ENCODE measurements at places on chromosomes 6 and 20. TPM values are rescaled to one million over a fixed set of nuclear protein-coding genes. Genes with fewer than 3 reads are reported as not detected.

The OR2B2 gene
- not detected for total RNA-seq

The COL9A3 gene
- total RNA-seq = 0.28 TPM

The OR12D3 gene
- total RNA-seq = not detected

The PHACTR1 gene
- not detected for total RNA-seq

The SYTL3 gene
- total RNA-seq = 3.6 TPM

The SLC17A2 gene
- total RNA-seq = not detected

The POPDC3 gene
- total RNA-seq = 25.8 TPM

The PLG gene
- not detected for total RNA-seq

The MCHR2 gene
- total RNA-seq = not detected

The GRM1 gene
- total RNA-seq = not detected

The SAMD3 gene
- total RNA-seq = 3.1 TPM

The C6orf15 gene
- total RNA-seq = not detected

The SEL1L2 gene
- total RNA-seq = not detected

The CFAP206 gene
- 0.28 TPM for total RNA-seq

The BCAS4 gene
- total RNA-seq = 47.5 TPM

The DZANK1 gene
- total RNA-seq = 0.83 TPM

The RBPJL gene
- not detected for total RNA-seq

The CHD6 gene
- 31.7 TPM for total RNA-seq
